ENCODE measurements at places on chromosomes 11 and 22.

GRCh38 chr11:113629562-113629961 is 76.5 kb downstream of the TMPRSS5 start:
- DNase-seq: no peak

GRCh38 chr11:61912530-61912898 is 4.9 kb downstream of the RAB3IL1 start:
- no peak for DNase-seq

- no peak for DNase-seq
Observed at GRCh38 chr22:48696371-48696770, 1131.3 kb downstream of the BRD1 start.

DNA sequence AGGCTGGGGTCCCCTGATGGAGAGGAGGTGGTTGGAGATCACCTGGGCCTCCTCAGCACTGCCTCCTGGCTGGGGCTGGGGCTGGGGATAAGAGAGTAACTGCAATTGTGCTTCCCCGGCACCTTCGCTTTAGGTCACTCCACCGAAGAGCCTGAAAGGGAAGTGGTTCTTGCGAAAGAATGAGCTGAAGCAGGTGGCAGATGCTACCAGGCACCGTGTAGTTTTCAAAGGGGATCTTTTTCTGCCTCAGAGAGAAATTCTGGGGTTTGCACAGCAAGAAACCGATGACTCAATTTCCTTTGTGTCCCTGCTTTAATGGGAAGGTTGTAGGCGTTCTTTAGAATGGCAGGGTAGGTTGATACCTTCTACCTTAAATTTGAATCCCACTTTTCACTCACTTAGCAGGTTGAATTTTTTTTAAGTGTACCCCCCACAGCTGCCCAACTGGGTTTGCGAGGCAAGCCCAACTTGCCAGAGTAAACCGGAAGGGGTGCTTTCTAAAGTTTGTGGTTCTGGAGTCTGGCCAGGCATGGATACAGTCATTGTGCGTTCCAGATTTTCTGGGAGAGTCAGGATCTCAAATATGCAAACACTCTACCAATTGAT is 5.3 kb downstream of the CD44 start:
- no peak for DNase-seq

DNA sequence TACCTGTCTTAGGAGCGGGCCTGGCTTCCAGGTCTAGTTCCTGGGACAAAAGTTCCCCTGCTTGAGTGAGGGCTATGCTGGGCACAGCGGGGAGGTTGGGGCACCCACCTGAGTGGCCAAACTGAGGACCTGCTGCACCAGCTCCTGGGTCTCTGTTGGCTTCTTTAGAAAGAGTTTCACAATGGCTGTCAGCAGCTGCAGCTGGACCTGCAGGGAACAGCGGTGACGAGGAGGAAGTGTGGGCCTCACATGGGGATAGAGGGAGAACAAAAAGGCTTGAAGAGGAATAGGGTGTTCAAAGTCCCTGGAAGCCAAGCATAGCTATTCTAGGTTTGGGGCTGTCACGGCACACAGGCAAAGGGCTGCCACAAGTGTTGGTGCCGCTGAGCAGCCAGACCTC is 26.7 kb upstream of the RASL10A start:
- no peak for DNase-seq

GRCh38 chr11:115222218-115222862 is 281.9 kb downstream of the CADM1 start:
- no peak for DNase-seq

- no peak for DNase-seq
Observed at GRCh38 chr22:46695346-46696228, 42.5 kb downstream of the CERK start.

DNA sequence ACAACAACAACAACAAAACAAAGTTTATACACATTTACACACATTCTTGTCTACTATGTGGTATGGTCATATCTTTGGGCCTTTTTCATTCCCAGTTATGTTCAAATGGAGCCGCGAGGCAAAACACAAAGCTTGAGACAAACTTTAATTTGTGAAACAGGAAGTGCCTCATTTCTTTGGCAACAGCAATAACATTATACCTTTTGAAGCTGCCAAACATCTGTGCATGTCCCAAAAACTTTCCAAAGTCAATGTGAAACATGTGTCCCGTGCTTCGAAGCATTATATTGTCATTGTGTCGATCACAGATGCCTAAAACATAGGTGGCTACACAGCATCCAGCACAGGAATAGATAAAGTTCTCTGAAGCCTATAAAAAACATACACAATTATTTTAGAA is 25.0 kb upstream of the RPS13 start:
- no peak for DNase-seq

DNA sequence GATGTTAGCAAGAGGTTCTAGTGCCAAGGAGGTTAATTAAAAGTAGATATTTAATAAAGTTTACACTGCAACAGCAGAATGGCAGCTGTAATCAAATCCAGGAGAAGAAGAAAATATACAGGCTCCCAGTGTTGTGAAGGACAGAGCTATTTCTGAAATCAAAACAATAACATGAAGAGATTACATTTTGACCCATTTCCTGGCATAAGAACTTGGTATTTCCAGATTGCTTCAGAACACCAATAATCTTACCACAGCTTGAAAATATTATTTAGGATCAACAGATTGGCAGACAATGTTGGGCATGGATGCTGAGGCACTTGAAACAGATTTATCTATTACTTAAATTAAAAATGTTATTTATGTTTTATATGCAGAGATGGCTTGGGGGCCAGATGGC is 692.5 kb downstream of the KCNA4 start:
- no peak for DNase-seq

- no peak for DNase-seq
Observed at GRCh38 chr11:116694815-116695590, 77.8 kb downstream of the BUD13 start.

DNA sequence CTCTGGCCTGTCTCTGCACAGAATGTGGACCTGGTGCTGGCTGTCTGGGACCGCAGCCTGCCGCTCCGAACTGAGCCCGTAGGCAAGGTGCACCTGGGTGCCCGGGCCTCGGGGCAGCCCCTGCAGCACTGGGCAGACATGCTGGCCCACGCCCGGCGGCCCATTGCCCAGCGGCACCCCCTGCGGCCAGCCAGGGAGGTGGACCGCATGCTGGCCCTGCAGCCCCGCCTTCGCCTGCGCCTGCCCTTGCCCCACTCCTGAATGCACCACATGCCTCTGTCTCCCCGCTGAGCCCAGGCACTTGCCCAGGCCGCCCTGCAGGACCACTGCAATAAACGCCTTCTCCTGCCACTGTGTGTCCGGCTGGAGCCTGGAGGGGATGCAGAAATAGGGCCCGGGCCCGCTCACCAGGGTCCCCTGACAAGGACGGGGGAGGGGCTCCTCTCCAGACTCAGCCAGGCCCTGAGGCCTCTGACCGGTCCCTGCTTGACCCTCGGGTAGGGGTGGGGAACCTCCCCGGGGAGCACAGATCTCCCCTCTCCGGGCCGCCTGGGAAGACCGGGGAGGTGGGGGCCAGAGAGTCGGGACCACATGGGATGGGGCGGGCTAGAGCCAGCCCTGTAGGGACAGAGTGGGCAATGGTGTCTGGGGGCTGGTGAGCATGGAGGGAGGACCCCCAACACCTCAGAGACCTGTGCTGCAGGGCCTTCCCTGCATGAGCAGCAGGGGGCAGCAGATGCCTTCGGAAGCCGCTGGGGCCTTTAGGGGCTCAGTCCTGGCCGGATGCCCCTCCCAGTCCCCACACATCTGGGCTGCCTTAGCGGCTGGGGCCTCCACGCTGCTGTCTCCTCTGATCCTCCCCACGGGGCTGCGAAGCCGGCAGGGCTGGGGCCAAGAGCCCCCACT is 1.4 kb upstream of the TNNI2 start:
- DNase-seq: no peak

DNA sequence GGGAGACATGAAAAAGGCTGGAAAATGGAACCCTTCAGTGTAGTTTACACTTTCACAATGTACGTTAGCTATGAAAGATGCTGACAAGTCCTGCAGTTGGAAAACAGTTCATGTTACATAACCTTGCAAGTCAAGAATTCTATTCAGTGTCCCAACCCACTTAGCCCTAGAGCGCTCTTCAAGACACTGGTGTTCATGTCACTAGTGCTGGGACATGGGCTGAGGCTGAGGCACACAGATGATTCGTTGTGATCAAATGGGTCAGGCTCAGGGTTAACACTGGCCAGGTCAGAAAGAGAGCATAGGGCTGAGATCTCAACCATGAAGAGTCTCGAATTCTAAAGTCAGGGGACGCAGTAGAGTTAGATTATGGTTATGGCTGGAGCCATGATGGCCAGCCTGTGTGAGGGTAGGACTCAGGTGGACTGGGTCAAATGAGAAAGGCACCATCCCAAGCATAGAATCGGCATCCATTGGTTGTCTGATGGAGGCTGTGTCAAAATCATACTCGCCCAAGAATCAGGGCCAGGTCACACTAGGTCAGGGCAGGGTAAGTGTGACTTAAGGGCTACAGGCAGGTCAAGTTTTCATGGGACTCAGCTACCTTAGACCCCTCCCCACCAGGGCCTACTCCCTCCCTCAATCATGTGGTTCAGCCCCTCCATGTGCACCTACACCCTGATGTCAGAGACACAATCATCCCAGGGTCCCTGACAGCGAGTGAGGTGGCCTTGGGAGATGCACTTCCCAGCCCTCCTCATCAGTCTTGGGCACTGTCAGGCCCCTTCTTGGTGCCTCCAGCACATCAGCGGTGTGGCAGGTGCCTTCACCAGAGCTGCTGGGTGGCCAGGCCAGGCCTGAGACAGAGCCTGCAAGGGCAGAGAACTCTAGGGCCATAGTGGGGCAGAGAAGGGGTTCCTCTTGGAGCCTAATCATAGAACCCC is 20.2 kb downstream of the IGLL5 start:
- DNase-seq: no peak

GRCh38 chr11:12467610-12468009 is 90.2 kb downstream of the PARVA start:
- DNase-seq: no peak

- DNase-seq: no peak
Observed at GRCh38 chr11:63564784-63565350, 1.7 kb upstream of the PLAAT2 start.

DNA sequence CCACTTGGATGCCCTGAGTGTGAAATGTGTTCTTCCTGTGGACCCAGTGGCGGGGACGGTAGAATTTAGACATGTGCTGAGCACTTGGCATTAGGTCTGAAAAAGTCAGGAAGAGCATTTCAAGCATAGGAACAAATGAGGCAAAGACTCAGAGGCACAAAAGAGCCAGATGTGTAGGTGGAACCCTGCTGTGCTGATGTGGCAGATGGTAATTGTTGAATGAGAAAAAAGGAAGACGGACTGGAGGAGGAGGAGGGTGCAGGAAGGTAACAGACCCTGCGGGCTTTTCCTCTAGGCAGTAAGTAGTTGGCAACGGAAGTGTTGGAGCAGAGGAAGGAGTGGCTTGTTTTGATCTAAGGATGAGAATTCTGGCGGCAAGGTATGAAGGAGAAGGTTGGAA is 985.8 kb downstream of the TBC1D22A start:
- DNase-seq: no peak

GRCh38 chr11:64755681-64756361 is 4.0 kb downstream of the PYGM start:
- DNase-seq: no peak

DNA sequence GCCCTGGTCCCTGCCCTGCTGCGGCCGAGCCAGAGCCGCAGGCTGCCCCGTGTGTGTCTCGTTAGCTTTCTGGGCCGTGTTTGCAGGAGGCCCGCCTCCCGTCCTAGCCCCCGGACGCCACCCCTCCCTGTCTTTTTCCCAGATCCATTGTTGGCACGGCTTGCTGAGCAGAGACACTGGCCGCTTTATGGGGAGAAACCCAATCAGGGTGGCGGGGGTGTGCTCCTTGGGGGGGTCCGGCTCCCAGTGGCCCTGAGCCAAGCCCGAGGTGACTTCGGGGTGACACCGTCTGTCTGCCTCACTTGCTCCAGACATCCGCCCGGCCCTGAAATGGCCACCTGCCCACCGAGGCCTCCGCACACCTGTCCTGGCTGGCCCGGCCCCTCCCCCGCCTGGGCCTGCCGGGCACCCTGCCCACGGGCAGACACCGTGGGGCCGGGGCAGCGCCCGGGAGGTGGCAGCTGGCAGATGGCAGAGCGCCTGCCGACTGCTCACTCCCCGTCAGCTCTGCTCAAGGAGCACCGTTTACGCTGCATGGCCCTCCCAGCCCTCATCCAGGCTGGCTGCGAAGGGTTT is 43.1 kb upstream of the PPARA start:
- peak; percentile 86 for DNase-seq

Data from hippocampal formation (tissue), 2 donors.